ENCODE measurements at places on chromosomes 7 and 10. TPM values are rescaled to one million over a fixed set of nuclear protein-coding genes. Genes with fewer than 3 reads are reported as not detected.

- DNase-seq: no peak
These were observed 21.3 kb downstream of the CCDC71L start for GRCh38 chr7:106639476-106640334.

DNA sequence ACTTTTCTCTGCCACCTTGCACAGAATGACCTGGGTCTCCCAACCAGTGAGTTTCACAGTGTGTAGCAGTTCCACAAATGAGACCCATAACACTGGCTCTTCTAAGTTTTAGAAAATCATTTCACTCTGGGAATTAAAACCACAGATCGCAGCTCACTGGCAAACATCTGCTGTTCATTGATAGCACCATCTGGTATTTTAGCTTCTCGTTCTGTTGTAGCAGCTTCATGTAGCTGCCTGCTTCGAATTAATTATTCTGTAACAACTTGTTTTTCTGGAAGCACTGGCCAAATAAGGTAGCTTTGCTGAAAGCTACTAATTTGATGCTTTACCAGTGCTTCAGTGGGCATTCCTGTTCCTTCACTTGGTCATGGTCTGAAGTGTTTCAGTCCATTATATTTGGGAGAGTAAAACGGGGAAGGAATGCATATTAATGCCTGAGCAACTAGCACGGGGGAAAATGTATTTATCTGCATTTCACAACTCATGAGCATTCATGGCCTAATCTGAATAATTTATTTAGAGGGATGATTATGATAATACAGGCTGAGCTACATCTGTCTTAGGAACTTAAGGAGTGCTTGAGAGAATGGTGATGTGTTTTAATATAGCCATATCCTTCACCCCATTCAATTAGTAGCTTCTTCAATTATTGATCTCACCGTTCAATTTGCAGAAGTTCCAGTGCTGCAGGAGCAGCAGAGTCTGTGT lies 447.4 kb downstream of the XPNPEP1 start:
- no peak for DNase-seq

DNA sequence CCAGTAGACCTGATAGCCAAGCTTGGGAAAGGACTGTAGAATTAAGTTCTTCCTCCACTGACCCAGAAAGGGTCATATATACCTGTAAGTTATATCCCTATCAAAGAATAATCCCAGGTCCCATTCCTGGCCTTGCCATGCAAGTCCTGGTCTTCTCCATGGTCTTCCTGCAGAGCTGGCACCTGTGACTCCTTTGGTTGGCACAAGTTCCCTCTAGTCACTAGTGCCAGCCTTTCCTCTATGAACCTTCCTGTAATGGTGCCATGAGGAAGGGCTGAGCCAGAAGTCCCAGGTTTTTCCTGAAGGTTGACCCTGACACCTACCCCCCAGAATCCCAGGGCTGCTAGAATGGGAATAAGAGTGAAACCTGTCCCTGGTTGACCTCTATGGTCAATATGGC lies 54.1 kb upstream of the UNC5B start:
- no peak for DNase-seq

DNA sequence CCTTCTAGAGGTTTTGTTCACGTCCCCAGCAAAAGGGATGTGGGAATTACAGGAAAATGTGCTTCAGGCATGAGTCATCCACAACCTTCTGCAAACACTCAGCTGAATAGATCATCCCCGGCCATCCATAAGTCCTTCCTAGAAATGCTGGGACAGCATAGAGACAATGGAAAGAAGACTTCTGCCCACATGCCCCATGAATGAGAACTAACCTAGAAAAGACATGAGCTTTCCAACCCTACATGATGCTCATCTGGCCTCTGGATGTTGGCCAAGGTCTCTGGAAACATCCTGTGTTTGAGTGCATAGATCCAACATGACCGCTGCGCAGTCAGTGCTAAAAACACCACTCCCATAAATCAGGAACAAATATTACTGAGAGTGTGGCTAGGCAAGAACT lies 277.5 kb downstream of the PLXNA4 start:
- DNase-seq: no peak

GRCh38 chr7:3043544-3044371 lies at the start of gene CARD11:
Gene CARD11 (minus strand): TSS chr7:3043867. CDS start chr7:2958506, 85,361 bp downstream.
- no peak for DNase-seq

DNA sequence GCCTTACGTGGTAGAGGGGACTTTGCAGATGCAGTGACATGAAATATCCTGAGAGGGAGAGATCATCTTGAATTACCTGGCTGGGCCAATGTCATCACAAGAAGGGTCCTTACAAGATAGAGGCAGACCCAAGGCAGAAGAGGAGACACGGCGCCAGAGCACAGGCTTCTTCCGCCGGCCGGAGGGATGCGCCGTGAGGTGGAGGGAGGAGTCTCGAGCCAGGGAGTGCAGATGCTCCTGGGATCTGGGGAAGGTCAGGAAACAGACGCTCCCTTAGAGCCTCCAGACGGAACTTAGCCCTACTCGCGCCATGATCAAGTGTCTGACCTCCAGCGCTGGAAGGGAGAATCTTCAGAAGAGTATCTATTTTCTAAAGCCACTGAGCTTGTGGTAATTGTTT lies 304.8 kb downstream of the GLRX3 start:
- DNase-seq: no peak

DNA sequence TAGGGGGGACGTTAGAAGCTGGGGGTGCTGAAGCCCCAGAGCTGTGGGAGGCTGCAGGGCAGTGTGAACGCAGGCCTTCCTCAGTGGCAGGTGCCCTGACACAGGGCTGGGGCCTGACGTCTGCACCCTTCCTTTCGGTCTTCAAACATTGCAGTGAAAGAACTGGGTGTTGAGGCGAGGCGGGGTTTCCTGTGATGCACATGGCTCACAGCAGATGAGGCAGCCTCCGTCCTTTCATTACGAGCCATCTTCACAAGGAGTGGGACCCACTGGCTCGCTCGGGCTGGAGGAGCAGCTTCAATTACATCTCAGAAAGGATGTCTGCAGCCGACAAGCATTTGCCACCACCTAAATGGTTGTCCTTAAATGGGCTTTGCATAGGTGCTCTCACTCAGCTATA lies 180.3 kb upstream of the SHH start:
- DNase-seq: no peak

DNA sequence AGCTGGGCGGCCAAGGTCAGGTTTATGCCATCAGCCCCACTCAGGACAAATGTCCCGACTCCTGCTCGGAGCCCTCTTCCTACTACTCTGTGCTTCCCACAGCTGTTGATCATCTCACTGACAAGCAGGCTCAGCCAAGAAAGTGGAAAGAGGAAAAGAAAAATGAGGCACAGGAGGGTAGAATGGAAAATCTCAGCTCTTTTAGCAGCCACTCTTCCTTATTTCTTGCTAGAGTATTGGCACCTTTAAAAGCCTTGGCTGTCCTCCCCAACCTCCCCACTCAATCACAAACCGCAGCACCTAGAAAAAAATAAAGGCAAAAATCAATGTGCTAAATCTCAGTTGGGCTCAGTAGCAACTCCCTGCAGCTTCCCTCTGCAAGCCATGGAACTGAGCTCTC lies 35.3 kb upstream of the AGK start:
- no peak for DNase-seq

GRCh38 chr10:3528271-3528670 lies 256.7 kb downstream of the KLF6 start:
- no peak for DNase-seq

- DNase-seq: no peak
These were observed 3.3 kb upstream of the ADAMTS14 start for GRCh38 chr10:70669015-70669414.

- no peak for DNase-seq
These were observed 130.2 kb downstream of the SAMD9 start for GRCh38 chr7:92987538-92987937.

DNA sequence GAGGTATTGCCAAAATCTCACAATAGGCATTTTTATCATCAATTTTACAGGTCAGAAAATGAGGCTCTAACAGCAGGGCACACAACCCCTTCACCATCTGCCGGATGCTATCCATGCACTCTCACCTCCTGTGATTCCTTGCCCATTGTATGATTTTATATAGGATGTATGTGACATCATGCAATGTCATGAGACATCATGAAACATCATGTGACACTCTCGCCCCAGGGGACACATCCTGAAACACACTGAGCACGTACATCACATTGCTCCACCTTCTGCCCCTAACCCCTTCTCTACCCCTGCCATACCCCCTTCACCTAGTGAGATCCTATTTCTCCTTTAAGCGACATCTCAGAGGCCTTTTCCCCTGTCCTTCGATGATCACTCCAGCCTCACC lies 189.4 kb downstream of the FRMD4A start:
- DNase-seq: no peak

GRCh38 chr10:92014620-92015019 lies 91.0 kb downstream of the BTAF1 start:
- DNase-seq: no peak

DNA sequence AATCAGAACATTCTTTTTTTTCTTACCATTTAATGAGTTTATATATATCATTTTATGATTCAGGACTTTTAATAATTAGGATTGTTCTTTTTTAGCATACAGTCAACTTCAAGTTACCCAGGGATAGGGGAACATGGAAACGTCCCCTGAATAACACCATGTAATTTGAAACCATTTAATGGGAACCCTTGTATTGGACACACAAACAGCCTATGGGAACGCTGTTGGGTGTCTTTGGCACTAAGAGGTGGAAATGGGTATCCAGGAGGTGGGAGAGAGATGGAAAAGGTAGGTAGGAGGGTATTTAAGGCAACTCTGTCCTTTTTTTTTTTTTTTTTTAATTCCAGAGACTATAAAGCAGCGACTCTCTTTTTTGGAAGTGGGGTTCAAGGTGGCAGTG lies 2.6 kb downstream of the LUC7L2 start:
- no peak for DNase-seq

GRCh38 chr7:38428041-38428440 lies 154.6 kb upstream of the TARP start:
- no peak for DNase-seq

- no peak for DNase-seq
These were observed 33.2 kb upstream of the PLEKHA1 start for GRCh38 chr10:122341141-122341810.

DNA sequence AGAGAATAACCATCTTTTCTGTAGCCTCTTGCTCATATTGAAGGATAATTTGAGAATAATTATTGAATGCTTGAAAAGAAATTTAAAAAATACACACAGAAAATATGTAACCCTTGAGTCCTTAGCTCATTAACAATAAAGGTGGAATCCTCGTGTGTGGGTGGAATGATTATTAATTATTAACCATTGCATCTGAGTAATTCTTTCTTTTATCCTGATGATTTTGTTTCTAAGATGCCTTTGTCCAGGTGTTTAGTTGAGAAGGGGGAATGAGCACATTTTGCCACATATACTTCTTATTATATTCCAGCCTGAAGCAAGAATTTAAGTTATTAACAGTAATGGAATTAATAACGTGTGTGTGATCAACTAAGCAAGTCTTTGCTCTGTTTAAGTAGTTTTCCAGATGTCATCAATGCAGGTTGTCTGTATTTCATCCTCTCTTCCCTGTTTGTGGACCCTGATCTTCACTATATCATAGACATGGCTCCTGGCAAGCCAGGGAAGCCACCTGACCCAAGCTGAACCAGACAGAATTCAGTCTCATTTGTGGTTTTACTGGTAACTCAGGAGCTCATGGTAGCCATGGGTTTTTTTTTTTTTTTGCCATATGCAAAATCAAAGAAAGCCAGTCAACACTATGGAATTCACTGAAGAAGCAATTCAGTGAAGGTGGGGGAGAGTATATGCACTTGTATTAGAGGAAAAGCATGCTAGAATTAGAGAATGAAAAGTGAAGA lies 144.3 kb downstream of the KIF20B start:
- no peak for DNase-seq

GRCh38 chr7:36286226-36286625 lies 103.4 kb upstream of the ANLN start:
- DNase-seq: no peak

- DNase-seq: no peak
These were observed 70.7 kb downstream of the LCOR start for GRCh38 chr10:96902731-96903358.

GRCh38 chr10:98033515-98033914 lies 3.1 kb upstream of the CRTAC1 start:
- DNase-seq: no peak

GRCh38 chr7:137590071-137590755 lies 246.7 kb upstream of the PTN start:
- DNase-seq: no peak

DNA sequence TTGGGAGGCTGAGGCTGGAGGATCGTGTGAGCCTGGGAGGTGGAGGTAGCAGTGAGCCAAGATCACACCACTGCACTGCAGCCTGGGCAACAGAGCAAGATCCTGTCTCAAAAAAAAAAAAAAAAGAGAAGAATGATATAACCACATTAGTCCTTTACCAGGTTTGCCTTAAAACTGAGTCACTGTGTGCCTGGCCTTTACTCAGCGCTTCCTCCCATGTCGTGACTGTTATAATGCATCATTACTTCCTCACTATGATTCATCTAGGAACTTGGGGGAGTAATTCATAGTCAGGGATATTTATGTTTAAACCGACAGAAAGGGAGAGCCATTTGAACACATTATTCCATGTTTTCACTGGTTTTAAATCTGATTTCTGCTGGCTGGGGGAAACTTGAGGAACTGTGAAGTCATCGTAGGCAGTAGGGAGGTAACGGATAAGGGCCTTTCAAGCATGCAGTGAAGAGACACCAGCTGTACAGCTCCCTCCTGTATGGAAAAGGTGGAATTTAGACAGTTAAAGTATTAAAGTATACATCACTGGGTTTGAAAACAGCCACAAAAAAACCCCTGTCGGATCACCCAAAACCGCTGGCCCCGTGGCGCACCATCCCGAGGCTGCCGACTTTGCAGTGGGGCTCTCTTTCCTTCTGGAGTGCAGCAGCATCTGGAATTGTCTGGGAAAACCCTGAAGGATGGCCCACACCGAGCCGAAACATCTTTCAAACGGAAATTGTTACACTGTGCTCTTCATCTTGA lies 119.8 kb downstream of the NKX6-2 start:
- no peak for DNase-seq

The MYOZ1 gene
- total RNA-seq: 0.66 TPM

The GIMAP1 gene
- total RNA-seq: 1.3 TPM

The HOXA11 gene
- not detected for total RNA-seq

The NPY gene
- not detected for total RNA-seq

The TBXAS1 gene
- total RNA-seq: 20.7 TPM

The OR2A42 gene
- total RNA-seq: not detected

The EMX2 gene
- not detected for total RNA-seq

The H2BK1 gene
- total RNA-seq: 0.54 TPM

The MRM2 gene
- total RNA-seq: 62.9 TPM

The AGR3 gene
- not detected for total RNA-seq

The ARMS2 gene
- total RNA-seq: not detected

The CACNB2 gene
- 1.1 TPM for total RNA-seq

The TUBAL3 gene
- total RNA-seq: not detected

The KLF14 gene
- not detected for total RNA-seq

The GAD2 gene
- not detected for total RNA-seq

The ABCB4 gene
- 6.0 TPM for total RNA-seq

All from GM12878 (cell line).